ENCODE measurements at places on chromosomes 2 and 18. TPM values are rescaled to one million over a fixed set of nuclear protein-coding genes. Genes with fewer than 3 reads are reported as not detected.

The RAPGEF4 gene
- total RNA-seq = 1.0 TPM

The DQX1 gene
- total RNA-seq = 2.3 TPM

The BOLL gene
- total RNA-seq = not detected

The GALNT5 gene
- total RNA-seq = 0.10 TPM

The RAX gene
- 0.56 TPM for total RNA-seq

The DYSF gene
- total RNA-seq = 0.30 TPM

The ATP6V1C2 gene
- 0.41 TPM for total RNA-seq

The MAP3K19 gene
- total RNA-seq = not detected

The PTH2R gene
- not detected for total RNA-seq

The COL5A2 gene
- 2.9 TPM for total RNA-seq

The GPR75 gene
- 0.91 TPM for total RNA-seq
